Bronchial epithelial cell (primary cell): ENCODE measurements at places on chromosomes 11 and 22.
A peak's percentile ranks its signal among the peaks of the same experiment; 100 is the strongest.

DNA sequence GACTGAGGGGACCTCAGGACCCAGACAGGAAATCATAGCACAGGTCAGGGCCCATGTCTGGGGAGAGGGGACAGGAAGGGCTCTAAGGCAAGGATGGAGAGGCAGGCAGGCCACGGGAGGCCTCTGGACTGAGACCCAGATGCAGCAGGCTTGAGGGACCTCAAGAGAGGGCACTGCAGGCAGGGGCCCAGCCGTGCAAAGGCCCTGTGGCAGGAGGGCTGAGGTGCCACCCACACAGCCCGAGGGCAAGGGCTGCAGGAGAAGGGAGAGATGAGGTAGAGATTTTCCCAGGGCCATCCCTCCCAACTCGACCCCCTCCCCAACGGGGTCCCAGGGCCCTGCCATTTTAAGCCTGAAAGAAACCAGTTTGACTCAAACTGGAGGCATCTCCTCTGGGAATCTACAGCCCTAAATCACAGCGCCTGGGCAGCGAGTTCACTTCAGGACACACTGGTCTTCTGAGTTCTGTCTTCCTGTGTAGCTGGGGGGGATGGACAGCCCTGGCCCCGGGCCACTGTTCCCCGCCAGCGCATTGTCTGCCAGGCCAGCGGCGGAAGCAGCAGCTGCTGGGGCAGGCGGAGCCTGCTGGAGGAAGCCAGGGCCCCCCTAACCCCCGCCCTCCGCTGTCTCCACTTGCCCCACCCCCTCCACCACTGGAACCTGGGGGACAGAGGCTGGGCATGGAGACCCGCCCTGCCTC lies 20.3 kb upstream of the WNT7B start:
- DNase-seq = peak; percentile 37

GRCh38 chr22:23820748-23821211 lies 18.0 kb downstream of the DERL3 start:
- no peak for DNase-seq

- no peak for DNase-seq
These were observed 9.5 kb upstream of the FEZ1 start for GRCh38 chr11:125505492-125506080.

DNA sequence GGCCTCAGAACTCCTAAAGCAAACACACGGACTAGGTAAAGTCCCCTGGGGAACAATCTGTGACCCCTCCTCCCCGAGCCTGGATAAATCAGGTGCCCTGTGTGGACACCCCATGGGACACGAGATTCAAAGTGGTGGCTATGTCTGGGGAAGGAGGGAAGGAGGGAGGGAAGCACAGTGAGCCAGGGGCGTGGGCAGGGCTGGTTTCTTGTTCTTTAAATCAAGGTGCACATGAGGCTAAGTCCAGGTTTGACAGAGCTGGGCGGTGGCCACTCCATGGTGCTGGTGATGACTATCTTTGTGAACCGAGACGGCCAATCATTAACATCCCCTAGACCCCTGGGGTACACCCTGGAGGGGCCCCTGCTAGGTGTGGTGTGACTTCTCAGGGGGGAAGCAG lies 20.3 kb upstream of the TH start:
- no peak for DNase-seq

DNA sequence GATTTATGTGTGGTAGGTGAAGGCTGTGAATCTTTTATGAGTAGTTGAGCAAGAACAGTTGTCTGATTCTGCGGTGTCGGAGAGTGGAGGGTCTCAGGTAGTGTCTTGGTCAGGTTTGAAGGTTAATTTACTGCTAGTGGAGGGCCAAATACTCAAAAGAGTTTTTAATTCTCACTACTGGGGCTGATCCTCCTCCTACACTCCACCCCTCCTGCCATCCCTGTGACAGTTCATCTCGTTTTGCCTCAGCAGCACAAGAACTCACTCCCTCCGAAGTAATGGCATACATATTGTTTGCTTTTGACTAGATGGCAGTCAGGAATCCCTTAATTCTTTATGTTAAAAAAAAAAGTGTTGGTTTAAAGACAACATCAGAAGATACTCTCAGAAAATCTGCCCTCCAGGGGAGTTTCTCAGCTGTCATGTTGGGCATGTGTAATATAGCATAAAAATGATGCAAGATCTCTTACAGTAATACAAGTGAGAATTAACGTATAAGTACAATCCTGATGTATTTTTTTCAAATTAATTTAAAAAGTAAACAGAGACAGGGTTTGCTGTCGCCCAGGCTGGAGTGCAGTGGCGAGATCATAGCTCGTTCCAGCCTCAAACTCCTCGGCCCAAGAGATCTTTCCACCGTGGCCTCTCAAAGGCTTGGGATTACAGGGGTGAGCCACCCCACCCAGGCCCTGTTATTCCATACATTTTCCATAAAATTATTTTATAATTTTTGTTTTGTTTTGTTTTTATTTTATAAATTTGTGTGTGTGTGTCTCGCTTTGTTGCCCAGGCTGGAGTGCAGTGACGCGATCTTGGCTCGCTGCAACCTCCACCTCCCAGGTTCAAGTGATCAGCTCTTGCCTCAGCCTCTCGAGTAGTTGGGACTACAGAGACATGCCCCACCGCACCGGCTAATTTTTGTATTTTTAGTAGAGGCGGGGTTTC lies 1.3 kb downstream of the FAR1 start:
- DNase-seq = peak; percentile 42

GRCh38 chr22:21623648-21623970 lies 6.2 kb downstream of the YDJC start:
- DNase-seq = no peak

DNA sequence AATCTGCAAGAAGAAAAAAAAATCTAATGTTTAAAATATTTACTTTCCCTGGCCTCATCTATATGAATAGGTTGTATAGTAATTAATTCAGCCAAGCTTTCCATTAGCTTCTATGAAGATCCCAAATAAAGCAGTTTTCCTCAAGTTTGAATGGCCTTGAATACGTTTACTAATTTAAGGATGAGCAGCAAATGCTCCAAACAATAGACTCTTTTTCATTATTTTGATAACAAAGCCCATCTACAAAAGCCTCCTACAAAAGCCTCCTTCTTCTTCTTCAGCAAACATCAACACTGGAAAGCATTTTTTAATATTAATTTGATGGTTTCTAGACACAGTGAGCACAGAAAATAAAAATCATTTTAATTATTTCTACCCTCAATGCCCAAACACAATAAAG lies 1130.3 kb upstream of the CNTN5 start:
- no peak for DNase-seq

GRCh38 chr11:73659961-73660360 lies 13.6 kb downstream of the PLEKHB1 start:
- peak; percentile 24 for DNase-seq

DNA sequence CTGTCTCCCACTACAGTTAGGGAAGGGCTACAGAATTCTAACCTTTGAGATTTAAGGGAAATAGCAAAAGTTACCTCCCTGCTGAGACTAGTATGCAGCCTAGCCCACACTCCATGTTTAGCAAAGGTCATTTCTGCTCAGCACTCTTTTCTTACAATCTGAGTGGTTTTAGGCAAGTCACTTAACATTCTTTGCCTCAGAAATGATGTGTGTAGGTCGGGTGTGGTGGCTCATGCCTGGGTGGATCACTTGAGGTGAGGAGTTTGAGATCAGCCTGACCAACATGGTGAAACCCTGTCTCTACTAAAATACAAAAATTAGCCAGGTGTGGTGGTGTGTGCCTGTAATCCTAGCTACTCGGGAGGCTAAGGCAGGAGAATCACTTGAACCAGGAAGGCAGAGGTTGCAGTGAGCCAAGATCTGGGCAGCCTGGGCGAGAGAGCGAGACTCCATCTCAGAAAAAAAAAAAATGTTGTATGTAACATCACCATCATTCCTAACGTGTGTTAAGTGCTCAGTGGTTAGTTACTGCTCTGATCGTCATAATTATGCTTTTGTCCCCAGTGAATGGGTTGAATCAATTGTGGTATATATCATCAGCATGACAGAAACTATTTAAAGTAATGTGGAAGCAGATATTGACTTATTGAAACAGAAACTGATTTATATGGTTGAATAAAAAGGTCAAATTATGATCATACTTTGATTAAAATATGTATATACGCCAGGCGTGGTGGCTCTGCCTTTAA lies 55.0 kb downstream of the COPB1 start:
- no peak for DNase-seq

DNA sequence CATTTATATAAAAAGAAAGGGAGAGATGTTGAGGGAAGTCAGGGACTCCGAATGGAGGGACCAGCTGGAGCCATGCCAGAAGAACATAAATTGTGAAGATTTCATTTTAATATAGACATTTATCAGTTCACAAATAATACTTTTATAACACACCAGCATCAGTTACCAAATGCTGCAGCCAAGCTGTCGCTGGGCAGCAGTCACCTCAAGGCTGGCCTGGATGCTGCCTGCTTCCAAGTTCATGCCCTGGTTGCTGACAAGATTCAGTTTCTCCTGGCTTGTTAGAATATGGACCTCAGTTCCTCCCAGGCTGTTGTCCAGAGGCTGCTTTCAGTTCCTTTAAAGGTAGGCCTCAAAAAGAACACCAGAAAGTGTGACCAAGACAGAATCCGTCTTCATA lies 30.8 kb upstream of the ALDH3B2 start:
- DNase-seq = no peak

- DNase-seq = no peak
These were observed 20.5 kb upstream of the TTLL12 start for GRCh38 chr22:43207386-43207785.

DNA sequence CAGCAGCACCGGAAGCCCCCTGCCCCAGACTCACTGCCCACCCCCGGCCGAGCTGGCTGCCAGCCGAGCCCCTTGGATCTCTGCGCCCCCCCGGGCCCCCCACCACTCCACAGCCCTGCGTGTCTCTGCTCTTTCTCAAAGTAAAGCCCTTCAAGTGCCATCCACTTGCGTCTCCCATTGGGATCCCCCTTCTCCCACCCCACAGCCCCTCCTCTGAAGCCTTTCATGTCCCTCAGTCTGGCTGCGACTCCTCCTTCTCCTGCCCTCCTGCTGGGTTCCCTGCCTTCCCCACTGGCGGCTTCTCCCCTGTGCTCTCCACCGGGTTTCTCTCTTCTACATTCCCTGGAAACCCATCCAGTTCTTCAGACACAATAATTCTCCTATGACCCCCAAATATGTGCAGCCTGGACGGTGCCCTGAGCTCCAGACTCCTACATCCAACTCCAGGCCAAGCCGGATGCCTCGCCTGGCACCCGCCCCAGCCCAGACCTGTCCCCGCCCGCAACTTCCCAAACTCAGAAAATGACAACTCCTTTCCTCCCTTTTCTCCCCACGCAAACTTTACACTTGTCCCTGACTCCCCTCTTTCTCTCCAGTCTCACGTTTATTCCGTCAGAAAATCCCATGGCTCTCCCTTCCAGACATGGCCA lies 108.9 kb downstream of the WNT7B start:
- no peak for DNase-seq

DNA sequence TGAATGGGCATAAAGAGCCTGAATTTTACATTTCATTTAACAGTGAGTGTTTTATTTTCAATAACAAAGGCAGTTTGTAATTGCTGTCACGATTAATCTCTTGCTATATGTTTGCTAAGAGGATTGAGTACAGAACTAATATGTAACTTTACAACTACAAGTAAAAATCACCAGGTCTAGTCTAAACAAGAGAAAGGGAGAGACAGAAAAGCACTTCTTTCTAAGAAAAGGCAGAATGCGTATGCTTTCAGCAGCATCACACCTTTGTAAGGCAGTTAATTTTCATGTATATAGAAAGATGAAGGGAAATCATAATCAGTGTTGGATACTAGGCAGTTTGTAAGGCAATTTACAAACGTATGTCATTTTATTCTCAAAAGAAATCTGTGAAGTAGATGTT lies 169.8 kb downstream of the NELL1 start:
- DNase-seq = no peak
